Stimulated activated CD4-positive, alpha-beta T cell treated with anti-CD3 and anti-CD28 coated beads, Interleukin-2, amount 100 ng/mL, for 48 hours (primary cell): ENCODE measurements at places on chromosomes 2 and 18.
A peak's percentile ranks its signal among the peaks of the same experiment; 100 is the strongest.

DNA sequence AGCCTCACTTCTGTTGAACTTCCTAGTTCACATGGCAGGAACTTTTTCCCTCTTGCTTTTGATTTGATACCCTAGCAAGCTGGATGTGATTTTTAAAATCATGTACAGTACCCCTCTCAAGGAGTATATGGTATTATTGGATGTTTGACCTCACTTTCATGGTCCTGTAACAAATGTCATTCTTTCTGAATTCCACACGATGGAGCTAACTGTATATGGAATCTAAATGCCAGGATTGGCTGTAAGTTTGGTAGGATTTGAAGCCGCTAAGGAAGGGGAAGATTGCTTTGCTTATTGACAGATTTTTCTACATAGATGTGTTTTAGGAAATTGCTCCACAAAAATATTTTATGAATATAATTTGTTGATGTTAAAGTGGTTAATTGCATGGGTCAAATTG is 18.3 kb downstream of the MAIP1 start:
- DNase-seq: no peak

DNA sequence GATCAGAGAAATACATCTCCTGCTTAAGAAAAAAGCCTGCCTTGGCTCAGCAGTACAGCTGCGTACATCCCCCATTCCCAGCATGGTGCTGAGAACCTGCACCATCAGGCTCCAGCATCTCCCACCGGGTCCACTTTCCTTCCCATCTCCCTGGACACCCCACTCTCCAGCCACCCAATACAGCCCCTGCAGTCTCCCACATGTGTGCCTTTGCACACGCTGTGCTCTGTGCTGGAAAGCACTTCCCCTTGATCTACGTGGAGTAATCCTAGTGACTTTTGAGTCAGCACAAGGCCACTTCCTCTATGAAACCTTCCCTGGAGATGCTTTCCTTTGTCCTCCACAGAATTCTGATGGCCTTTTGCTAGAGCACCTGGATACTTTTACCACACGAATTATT is 17.0 kb downstream of the STAT1 start:
- no peak for DNase-seq

GRCh38 chr2:95025406-95026319 is at the start of gene MAL:
Gene MAL, plus strand, starts transcription at chr2:95025708. Its CDS starts 85 bp downstream, at chr2:95025793.
- DNase-seq: peak; percentile 46

DNA sequence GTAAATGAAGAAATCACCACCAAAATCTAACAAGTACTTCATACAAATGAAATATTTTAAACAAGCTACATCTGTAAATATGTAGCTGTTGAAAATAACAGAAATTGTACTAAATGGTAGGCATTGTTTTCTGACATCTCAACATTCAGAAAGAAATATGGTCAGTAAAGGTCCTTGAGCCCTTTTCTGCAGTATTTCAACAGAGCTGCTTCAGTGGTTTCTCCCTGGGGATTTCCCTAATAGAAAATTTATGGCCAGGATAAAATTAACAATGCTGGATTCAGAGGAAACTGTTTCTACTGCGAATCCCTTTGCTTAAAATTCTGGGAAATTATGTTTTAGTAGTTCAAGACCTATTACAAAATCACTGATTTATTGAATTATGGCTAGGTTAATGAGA is 256.6 kb downstream of the PIEZO2 start:
- DNase-seq: no peak

- DNase-seq: peak; percentile 71
Observed at GRCh38 chr2:218272531-218273212, 2.4 kb downstream of the PNKD start.

- DNase-seq: no peak
Observed at GRCh38 chr18:45619062-45619825, 4.0 kb downstream of the SLC14A2 start.

GRCh38 chr18:74683573-74683972 is 85.9 kb downstream of the ZNF407 start:
- no peak for DNase-seq

DNA sequence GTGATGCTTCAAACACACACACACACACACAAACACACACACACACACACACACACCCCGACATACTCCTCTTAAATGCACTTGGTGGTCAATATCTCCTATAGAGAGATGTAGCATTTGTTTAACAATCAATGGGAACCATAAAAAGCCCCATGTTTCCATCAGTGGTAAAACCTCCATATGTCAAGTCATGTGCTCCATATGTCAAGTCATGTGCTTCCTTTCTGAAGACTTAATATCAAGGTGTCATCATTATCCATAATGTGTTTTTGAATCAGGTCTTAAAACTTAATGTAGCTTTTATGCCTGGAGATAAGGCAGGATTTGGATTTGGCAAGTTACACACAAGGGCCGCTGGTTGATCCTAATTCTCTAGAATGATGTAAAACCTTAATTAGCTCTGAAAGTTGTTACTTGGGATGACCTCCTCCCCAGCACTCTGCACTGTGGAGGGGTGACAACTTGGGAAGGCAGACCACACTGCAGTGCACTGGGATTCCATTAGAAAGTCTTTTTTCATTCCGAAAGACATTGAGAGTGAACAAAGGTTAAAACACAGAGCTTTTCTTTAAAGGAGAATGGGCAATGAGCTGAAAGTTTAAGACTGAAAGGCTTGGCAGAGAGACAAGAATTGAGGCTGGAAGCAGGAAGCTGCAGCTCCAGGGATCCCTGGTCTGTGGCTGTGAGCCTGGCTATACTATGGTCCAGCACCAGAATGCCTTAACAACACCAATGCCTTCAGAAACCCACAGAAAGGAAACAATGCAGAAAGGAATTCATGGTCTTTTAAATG is 26.4 kb downstream of the ALK start:
- DNase-seq: no peak

DNA sequence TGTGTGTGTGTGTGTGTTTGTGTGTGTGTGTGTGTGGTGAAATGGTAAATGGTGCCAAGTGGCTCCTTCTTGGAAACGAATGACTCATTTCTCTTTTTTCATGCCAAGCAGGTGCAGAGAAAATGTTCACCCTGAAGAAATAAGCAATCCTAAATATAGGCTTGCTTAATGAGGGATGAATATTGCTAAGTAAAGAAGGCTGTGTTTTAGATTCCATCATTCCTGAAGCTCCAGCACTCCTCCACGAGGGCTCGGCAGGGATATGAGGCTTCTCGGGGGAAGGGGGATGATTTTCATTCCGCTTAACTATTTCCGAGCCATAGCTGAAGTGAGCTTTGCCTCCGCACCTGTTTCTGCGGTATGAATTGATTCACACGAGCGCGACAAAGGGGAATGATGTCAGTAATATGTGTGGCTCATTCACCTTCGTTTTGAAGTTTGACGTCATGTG is 72.9 kb downstream of the TSN start:
- no peak for DNase-seq

DNA sequence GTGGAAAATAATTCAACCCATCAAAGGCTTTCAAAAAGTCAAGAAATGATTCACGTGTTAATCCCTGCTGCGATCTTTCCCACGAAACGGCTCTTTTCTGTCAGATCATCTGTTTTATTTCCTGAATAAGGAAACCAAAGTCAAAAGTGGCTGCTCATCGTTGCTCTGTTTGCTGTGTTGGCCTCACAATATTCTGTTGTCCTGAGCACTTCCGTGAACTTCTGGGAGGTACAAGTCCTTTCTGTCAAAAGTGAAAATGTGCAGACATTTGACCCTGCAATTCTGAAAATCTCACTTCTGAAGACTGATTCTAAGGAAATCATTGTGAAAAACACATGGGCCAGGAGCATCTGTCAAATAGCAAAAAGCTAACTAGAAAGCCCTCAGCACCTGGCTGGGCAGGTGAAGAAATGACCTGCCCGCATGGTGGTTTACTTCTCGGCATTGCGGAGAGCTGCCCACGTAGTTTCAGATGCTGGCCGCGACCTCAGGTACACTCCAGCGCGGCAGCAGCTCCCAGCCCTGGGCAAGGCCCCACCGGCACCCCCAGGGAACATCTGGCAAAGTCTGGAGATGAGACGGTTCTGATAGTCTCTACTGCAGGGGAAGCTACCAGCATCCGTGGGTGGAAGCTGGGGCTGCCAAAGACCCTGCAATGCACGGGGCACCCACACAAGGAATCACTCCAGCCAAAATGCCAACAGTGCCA is 31.9 kb upstream of the GPC1 start:
- no peak for DNase-seq

DNA sequence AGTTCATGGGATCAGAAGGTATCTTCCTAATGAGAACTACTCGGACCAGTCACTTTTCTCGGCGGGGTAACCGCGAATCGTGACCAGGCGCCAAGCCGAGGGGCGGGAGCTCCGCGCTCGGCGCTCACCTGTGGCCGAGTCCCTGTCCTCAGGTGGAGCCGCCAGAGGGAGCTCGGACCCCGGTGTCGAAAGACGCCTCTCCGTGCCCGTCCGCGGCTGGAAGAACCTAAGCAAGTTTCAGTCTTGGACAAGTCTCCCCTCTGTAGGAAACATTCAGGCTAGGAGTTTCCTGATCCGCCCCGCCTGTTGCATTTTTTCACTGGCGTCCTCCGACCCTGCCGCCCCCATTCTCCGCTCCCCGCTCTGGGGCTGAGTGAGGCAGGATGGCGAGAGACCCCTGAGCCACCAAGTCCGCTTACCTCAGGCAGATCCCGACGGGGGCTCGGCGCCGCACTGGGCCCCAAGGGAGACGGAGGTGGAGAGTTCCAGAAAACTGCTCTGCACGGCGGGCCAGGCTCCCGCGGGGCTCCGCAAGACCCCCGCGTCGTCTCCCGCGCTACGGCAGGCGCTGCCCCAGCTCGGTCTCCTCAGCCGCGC is 480 bp downstream of the DSEL start:
- DNase-seq: peak; percentile 54

DNA sequence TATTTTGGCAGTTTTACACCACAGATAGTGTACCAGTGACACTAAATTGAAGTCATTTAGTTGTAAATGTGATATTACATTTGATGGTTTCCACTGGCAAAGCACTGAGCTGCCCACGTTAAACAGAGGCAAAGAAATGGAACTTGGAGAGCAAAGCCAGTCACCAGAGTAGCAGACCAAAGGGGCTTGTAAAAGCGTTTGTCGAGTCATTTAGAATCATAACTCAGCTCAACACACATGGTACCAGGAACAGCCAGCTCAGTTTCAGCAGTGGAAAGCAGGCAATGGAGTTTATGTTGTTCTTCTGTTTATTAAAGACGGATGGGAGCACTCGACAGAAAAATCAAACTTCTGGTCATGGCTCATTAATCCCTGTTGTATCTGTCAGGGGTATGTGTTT is 91.2 kb downstream of the POU3F3 start:
- no peak for DNase-seq

- no peak for DNase-seq
Observed at GRCh38 chr2:154696810-154697417, 1.6 kb upstream of the KCNJ3 start.

- DNase-seq: no peak
Observed at GRCh38 chr2:6782517-6783237, 83.0 kb downstream of the CMPK2 start.
